NCI-H1092 treated with DMSO at 0.1 percent for 48 hours (cell line): ENCODE measurements at places on chromosomes 6 and 20.
A peak's percentile ranks its signal among the peaks of the same experiment; 100 is the strongest.

DNA sequence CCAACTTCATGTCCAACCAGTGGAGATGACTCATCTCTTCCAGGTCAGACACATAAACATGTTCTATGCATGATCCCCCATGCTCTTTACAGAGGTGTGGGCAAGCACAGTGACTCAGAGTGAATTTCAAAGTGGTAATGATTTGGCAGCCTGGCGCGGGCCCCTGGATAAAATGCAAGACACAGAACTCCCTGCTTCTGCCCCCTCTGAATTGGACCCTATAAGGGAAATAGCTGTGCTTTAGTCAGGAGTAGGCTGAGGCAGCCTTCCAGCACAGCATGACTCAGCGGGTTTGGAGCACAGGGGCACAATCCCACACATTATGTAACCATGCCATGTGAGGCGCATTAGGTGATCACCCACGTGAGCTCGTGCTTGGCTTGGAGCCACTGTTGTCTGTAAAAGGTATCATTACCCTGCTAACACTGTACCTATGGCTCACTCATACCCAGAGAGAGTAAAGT, 127.4 kb downstream of the C6orf118 start:
- no peak for DNase-seq

GRCh38 chr20:36097337-36098151, 57.0 kb upstream of the EPB41L1 start:
- no peak for DNase-seq

DNA sequence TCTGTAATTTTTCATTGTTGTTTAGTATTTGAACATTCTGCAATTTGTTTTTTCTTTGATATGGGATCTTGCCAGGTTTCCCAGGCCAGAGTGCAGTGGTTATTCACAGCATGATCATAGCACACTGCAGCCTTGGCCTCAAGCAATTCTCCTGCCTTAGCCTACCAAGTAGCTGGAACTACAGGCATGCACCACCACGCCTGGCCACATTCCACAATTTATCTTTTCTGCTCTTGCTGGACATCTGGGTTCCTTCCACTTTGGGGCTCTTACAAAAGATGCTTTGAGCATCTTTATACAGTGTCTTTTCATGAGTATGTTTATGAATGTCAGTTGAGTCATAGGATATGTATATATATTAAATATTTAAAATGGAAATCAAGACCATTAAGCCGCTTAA, 42.0 kb downstream of the PGM3 start:
- DNase-seq, result no peak

DNA sequence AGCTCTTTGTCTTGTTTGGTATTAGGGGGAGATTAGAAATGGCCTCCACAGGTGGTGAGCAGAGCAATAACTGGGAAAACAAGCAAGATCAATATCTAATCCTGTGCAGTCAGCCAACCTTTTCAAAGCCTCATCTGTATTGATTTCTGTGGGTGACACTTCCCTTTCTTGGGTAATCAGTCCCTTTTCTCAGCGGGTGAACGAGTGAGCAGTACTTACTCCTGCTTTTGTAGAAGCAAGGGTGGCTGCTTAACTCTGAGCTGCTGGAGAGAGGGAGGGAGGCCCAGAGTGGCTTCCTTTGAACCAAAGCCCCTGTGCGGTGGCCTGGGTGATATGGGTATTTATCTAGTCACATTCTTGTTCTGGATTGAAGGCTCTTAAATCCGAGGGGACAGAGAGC, 254.8 kb upstream of the CHD6 start:
- no peak for DNase-seq

- DNase-seq, result no peak
Observed at GRCh38 chr6:158503846-158504245, 56.0 kb upstream of the TMEM181 start.

- peak; percentile 11 for DNase-seq
Observed at GRCh38 chr6:116536216-116536621, 9.3 kb downstream of the TRAPPC3L start.

GRCh38 chr6:14552891-14553290, 435.3 kb downstream of the CD83 start:
- DNase-seq, result no peak

GRCh38 chr6:81981812-81982211, 229.3 kb upstream of the TENT5A start:
- DNase-seq, result no peak

DNA sequence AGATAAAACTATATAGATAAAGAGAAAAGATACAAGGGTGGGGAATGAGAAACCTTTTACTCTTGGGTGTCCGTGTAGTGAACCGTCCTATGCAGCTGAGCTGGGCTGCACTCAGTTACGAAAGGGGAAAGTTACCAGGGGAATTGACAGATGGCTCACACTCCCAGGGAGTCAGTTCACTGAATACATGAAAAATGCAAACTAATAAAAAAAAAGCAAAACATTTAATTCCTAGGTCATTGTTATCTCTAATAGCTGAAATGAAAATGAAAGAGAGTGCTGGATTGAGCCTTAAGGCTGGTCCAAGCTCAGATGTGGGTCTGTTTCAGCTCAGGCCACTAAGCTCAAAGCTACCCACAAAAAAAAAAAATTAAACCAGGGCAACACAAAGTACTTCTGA, 138.0 kb downstream of the THBS2 start:
- DNase-seq, result no peak

DNA sequence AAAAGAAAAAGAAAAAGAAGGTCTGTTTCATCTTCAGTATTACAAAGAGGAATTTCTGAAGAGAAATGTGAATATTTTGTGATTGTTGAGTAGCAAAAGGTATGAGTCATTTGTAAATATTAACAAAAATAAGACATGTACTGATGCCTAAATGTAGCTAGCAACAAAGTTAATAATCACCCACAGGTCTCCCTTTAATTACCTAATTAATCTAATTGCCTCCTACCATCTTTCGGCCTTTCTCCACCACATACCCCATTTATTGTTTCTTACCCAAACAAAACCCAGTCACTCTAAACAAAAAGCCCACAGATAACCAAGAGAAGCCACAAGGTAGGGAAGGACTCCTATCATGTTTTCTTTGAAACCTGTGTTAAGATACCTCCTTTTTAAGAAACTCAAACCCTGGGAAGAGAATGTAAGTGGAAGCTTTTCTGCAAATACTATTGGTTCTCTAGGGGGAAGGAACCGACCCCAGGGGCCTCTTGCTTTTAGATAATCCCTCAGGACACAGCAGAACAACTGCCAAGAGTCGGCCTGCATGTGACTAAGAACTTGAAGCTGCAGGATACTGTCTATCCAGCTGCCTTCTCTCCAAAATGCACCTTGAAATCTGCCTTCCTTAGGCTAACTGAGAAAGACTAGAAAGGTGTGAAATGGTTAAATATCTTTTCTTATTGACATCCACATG, 16.1 kb upstream of the STK38 start:
- no peak for DNase-seq

DNA sequence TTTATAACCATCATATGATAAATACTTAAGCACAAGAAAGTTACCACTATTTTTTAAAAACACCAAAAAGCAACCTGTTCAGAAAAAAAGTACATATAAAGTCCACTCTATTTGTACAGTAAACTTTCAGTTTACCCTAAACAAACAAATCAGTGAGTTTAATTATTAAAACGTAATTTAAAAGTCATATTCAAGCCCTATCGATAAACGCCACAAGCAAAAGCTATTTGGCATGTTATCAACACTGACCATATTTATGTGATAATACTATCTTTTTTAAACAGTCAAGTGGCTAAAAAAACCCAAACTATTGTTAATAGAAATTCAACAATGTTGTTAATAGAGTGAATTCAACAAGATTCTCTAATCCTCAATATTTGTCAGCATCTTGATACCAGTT, 1.9 kb downstream of the KATNA1 start:
- no peak for DNase-seq
